AG04449 (cell line): ENCODE measurements at places on chromosomes 12 and 14.
A peak's percentile ranks its signal among the peaks of the same experiment; 100 is the strongest.

- DNase-seq = no peak
These were observed 167.3 kb downstream of the DACT1 start for GRCh38 chr14:58805057-58805456.

GRCh38 chr12:130414381-130414780 lies 76.7 kb downstream of the PIWIL1 start:
- no peak for DNase-seq

- no peak for DNase-seq
These were observed at the start of gene CHGA for GRCh38 chr14:92922883-92923743. CHGA (plus strand) TSS chr14:92923150; CDS start chr14:92923360, 210 bp downstream.

GRCh38 chr12:123741937-123742572 lies 20.0 kb upstream of the DNAH10 start:
- no peak for DNase-seq

GRCh38 chr14:90093942-90094595 lies 32.3 kb downstream of the KCNK13 start:
- DNase-seq = peak; percentile 9

DNA sequence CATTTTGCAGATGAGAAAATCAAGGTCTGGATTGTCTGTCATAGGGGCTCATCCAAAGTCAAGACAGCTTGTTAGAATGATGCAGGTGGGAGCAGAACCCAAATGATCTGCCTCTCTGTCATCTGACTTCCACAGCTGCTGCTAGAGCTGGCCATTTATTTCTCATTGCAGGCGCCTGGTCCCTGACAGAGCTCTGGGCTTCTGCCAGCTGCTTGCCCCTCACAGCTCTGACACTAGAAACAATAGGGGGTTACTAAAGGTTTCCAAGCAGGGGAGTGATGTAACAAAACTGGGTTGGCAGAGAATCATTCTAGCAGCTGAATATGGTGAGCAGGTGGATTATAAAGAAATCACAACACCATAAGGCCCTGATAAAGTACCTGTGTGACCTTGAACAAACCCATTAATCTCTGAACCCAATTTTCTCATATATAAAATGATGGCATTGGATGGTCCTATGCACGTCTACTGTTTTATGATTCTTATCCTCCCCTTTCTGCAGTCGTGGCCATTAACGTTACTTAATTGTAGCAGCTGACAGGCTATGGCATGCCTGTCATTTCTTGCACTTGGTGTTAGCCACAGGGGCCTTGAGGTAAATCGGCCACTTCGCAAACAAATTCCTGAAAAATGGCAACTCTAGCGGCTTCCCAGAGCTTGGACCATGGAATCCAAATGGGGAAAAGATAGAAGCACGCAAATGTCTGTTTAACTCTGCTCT lies 134.6 kb downstream of the RMST start:
- DNase-seq = no peak

GRCh38 chr12:32809196-32809595 lies 53.5 kb upstream of the YARS2 start:
- DNase-seq = no peak

- peak; percentile 16 for DNase-seq
These were observed 215.6 kb downstream of the SLC6A15 start for GRCh38 chr12:84696908-84697540.

DNA sequence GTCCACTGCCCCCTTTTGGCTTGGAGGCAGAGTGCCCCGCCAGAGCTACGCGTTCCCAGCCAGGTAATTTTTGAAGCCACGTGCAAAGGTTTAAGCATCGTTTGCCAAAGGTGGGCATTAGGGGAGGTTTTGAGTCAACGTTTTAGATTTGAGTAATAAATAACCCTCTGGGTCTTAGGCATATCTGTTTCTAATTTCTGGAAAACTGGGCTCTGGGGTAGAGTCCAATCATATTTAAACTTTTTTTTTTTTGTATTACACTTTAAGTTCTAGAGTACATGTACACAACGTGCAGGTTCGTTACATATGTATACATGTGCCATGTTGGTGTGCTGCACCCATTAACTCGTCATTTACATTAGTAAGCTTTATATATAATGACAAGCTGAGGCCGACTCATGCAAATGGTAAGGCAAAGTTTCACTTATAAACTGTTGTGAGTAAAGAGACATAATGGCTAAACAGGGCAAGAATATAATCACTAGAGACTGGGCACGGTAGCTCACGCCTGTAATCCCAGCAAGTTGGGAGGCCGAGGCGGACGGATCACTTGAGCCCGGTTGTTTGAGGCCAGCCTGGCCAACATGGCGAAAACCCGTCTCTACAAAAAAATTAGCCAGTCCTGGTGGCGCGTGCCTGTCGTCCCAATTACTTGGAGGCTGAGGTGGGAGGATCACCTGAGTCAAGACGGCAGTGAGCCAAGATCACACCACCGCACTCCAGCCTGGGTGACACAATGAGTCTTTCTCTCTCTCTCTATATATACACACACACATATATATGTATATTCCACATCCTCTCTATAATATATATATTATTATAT lies 491 bp upstream of the NR2C1 start:
- DNase-seq = no peak

DNA sequence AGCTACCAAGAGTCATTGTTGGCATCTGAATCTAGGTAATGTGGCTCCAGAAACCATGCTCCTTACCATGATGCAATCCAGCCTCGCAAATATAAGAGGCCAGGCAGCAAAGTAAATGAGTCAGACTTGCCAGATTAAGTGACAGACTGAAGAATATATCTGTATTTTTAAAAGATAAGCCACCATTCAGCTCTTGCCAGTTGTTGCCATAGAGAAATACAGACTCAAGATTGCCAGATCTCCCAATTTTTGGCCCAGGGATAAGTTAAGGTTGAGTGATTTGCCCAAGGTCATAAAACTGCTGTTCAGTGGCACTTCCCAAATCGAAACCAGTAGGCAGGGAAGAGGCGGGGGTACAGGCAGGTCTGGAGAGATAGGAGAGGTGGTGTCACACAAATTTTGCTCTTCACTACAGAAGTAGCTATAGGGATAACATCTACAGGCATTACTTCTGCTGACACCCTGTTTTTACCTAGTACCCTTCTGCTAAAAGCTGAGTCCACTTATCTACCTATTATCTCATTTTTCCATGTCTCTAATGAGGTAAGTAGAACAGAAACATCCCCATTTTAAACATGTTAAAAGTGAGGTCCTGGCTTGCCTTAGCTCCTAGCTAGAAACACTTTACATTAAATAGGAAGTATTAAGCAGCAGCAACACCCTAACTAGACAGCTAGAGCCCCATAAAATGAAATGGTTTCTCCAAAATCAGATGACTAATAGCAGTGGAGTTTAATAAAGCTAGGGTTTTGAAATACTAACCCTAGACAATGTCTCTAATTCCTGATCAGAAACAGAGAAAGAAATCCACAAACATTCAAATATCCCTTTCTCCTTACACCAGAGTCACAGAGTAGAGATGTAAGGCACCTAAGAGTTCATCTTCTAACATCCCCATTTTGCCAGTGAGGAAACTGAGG lies 19.5 kb downstream of the DCAF5 start:
- DNase-seq = peak; percentile 29

DNA sequence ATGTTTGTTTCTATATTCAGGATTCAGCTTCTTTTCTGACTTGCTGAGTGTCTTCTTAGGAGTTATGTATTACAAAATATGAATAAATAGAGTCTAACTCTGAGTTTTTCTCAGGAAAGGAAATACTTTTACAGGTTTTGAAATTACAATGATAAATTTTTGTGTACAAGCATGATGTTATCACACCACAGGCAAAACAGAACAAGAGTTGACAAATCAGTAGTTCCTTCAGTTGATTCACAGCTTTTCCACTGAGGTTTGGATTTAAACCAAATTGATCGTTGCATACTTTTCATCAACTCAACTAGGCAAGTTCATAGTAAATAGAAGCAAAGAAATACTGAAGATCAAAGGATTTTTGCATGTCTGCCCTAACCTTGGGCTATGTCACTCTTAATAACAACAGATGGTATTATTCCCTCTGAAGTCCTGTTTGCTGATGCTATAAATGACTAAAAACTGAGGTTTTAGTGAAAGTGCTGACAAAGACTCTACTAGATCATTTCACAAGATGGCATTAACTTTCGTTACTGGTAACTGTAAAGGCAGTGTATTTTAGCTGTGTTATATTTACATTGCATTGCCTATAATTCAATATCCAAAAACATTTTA lies 520.2 kb downstream of the FLRT2 start:
- DNase-seq = no peak

DNA sequence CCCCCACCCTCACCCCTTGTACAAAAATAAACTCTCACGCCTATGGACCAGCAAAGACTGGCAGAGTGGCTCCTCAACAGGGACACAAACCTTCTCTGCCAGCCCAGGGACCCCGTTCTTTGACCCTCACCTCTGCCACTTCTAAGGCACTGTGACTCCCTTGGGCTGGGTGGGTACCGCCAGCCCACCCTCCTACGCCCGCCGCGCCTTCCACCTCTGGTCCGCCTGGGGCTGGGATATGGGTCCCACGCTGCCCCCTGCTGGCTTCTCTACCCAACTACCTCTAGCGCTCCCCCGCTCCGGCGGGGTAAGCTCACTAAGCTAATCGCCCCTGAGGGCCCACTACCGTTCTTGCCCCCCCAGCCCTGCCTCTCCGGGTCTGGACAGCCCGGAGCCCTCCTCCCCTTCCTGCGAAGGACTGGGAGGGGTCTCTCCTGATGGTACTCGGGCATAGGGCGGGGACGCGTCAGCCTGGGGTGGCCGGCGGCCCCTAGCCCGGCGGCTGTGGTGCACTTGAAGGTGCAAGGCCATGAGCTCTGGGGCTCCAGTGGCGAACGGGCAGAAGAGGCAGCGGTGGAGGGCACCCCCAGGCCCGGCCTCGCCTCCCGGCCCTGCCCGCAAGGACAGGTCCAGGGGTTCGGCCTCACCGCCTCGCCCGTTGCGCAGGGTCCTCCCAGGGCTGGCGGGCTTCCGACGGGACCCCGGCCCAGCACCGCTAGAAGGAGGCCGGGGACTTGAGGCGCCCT lies 8.1 kb downstream of the ZNF219 start:
- no peak for DNase-seq

DNA sequence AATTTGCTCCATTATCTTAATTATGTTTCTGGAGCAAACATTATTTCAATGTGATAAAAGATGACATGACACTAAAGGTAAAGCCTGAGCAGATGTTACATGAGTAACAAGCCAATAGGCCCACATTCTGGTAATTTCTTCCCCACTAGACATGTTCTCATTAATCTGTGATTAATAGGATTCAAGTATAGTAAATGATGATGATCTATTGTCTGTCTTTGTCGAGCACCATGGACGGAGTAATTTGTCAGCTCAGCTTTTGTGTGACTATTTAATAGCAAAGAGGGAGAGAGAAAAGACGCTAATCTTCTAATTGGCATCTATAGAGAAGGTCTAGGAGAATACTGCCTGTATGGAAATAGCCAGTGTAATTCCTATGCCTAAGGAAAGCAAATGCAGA lies 62.2 kb upstream of the INSM2 start:
- DNase-seq = no peak
